Right ventricle myocardium superior (tissue), 1 donor: ENCODE measurements at places on chromosomes 1 and 21.

DNA sequence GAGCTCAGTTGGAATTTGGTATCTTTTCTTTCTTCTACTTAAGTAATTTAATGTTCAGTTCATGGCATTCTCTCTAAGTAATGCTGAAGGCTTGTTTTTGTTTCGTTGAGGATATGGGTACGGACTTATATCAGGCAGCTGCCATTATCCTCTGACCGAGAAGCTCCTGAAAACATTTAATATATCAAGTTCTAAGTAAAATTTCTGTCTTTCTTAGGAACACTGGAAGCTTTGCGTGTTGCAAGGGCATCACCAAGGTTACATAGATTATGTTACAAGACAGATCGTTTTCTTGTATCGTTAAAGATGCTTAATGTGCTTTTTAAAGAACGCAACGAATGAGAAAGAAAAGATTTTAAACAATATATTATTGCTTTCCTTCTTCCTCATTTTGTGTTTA lies 1.0 kb upstream of the GALNT2 start:
- DNase-seq, result no peak

- peak; percentile 18 for DNase-seq
Observed at GRCh38 chr21:46416551-46416950, 42.1 kb upstream of the DIP2A start.

DNA sequence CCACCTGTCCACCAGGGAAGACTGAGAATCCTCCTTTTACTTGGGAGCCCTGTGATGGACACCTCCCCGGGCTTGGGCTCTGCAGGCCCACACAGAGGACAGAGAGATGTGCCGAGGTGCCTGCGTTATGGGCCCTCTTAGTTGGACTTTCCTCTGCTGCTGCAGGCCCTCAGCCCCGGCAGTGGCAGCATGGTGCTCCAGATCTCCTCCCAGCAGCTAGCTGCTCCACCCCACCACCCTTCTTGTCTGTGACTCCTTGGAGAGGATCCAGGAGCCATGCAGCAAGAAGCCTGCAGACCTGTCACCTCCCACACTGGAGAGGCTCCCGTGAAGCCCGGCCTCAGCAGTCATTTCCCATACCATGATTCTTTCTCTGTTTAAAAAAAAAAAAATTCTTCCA lies 27.4 kb downstream of the PHGDH start:
- no peak for DNase-seq

DNA sequence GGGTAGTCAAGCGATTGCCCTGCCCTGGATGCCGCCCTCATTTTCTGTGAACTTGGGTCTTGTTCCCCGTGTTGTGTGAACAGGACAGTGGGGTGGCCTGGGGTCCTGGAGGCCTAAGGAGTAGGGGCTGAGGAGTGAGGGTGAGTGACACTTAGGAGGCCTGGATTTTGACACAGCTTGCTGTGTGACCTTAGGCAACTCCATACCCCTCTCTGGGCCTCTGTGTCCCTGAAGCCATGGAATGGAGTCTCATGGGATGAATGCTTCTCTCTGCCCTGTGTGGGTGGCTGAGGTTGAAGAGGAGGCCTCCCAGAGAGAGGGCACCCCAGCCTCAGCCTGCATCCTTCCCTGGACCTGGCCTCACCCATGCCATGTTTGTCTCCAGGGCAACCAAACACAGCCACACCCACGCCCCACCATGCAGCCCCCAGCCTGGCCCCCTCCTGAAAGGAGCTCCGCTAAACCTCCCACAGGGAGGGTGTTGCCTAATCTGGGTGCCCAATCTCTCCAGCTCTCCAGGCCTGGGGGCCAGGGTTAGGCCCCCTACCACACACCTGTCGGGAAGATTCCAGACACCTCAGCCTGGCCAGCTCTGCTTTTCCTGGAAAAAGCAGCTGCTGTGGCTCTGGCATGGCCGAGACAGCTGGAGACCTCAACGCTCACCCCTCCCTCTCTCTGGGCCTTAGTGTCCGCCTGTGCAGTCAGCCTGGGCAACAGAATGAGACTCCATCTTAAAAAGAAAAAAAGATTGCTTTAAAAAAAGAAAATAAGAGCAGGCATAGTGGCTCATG lies 9.9 kb downstream of the MYOM3 start:
- no peak for DNase-seq

DNA sequence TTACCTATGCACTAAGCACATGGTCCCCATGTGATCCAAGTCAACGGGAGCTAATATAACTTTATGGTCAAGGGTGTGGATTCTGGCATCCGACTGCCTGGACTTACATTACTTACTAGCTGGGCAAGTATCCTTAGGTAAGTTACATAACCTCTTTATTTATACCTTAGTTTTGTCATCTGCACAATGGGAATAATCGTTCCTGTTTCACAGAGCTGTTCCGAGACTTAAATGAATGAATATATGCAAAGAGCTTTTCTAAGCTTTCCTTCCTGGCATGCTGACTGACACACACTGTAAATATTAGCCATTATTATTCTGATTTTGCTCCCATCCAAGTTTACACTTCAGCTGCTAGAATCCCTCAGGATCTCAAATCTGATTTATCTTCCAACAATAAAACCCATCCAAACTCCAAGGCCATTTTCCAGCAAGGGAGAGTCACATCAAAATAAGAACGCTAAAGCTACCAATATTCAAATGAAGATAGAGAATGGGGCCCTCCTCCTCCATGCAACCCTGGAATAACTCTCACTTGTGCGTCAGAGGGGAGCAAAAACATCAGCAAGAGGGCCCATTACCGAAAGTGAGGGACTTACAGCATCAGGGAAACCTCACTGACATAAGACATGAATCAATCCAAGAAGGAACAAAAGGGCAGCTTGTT lies 115.6 kb upstream of the KAZN start:
- no peak for DNase-seq

- no peak for DNase-seq
Observed at GRCh38 chr1:41100170-41100569, 78.6 kb upstream of the SLFNL1 start.

DNA sequence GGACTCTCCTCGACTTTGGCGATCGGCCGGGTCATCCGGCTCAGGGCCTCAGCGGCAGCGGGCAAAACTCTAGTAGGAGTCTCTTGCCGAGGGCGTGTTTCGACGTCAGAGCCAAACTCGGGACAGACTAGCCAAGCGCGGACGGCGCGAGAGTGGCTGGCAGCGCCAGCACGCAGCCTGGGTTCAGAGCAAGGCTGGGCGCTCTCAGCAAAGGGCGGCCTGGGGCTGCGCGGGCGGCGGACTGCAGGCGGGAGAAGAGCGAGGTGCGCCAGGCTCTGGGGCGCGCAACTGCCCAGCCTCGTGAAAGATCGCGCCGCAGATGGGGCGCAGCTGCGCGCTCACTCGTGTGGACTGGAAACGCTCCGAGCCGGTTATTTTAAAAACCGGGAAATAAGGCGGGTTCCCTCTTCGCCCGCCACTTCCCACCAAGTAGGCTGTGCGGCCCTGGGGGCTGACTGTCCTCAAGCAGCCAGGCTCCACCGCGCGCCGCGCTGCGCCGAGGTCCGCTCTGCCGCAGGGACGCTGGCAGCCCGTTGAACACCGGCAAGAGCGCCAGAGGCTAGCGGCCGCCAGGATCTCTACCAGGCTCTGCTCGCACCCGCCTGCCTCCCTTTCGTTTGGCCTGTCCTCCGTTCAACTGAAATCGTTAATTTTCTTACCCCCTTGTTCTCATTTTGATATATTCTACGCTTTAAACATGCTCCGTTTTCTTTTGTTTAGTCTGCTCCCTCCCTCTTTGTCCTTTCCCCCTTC lies 2.4 kb downstream of the ALX3 start:
- DNase-seq, result no peak

- peak; percentile 60 for DNase-seq
Observed at GRCh38 chr21:36104317-36105300, 30.3 kb upstream of the CBR3 start.

DNA sequence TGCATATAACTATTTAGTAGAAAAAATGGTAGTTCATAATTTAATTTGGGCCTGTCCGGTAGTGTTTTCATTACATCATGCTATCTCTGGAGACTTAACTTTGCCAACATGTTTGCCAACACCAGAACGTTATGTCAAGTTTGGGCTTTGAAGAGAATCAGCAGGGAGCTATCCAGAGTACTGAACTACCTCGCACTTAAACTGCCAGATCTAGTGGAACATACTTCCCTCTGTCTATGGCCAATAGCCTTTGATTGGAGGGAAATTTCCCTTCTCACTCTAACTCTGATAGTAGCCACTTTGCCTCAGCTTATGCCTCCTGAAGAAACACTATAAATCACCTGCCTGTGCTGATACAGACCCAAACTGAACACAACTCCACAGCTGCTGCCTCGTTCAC lies 10.0 kb downstream of the LRRC53 start:
- DNase-seq, result no peak

GRCh38 chr1:69425871-69426270 lies 141.9 kb upstream of the LRRC7 start:
- no peak for DNase-seq

- DNase-seq, result no peak
Observed at GRCh38 chr1:200693327-200693726, 23.6 kb upstream of the DDX59 start.

- no peak for DNase-seq
Observed at GRCh38 chr1:170932236-170932635, 3.1 kb upstream of the MROH9 start.

GRCh38 chr21:45288441-45288841 lies 746 bp upstream of the POFUT2 start:
- DNase-seq, result no peak

GRCh38 chr1:54312796-54313316 lies 93.3 kb downstream of the SSBP3 start:
- peak; percentile 67 for DNase-seq

DNA sequence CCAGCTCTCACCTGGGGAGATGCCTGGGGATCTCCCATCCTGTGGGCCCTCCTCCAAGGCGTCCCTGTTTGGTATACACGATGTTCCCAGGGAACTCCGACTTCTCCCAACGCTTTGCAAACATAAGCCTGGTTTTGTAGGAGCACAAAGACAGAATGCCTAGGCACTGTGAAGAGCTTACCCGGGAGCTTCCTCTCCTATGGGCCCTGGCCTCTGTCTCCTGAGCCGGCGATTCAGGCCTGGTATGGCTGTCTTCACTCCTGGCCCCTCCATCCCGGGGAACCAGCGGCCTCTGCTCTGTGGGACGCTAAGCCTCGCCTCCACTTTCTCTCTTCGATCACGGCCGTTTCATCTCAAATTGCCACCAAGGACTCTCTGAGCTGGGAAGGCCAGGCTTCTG lies 59.6 kb upstream of the ACTRT2 start:
- DNase-seq, result peak; percentile 20

DNA sequence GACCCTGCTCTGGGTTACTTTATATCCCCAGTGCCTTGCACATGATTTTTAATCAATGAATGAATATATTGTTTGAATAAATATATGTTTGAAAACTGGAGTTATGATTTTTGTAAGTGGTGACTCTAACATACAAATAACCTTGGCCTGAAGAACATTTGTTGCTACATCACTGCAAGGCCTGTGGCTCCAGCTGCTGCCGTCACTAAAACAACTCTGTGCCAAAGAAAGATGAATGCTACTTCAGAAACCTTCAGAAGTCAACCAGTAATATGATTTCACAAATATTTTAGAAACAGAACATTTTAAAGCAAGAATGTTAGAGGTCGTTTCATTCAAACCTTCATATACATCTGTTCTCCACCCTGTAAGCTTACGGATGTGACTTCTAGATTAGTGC lies 60.6 kb upstream of the SEC16B start:
- no peak for DNase-seq

DNA sequence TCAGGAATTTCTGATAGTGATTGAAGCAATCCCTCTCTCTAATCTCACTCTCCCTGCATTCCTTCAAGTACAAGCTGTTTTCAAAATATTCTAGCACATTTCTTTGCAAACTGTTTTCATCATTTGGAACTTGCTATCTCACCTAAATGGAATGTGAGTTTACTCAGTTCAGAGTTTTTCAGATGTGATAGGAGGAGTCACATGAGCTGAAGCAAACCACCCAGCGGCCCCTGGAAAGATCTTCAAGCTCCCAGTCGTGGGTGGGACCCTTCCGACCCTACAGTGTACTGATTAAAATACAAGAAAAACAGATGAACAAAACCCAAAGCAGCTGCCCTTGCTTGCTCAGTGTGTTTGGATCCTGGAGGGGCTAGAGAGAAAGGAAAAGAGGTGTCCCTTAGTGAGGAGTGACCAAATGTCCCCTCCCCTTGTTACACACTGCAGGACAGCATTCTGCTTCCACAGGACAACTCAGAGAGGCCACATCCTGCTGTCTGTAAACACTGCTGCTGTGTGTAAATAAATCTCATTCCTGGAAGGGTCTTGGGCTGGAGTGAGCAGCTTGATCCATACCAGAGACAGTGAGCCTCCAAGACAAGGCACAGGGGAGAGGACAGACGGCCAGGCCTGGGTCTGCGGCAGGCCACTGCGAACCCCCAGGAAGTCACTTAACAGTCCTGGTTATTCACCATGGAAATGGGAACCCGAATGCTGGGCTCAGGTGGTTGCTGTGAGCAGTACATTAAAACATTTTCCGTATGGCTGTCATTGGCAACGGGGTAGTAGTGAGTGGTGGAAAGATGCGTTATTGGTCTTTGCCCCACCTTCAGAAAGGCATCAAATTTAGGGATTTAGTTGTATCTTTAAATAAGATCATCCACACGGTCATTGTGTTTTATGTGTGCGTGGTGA lies 229.2 kb downstream of the RHOU start:
- peak; percentile 59 for DNase-seq
